ENCODE measurements at places on chromosomes 7 and 10.

GRCh38 chr10:6398399-6398798 lies 181.7 kb downstream of the PRKCQ start:
- no peak overlapping the region for H3K4me3 ChIP-seq
- H3K27ac ChIP-seq, result no peak overlapping the region
- peaks cover 9% of the 10 kb centered on the region for H3K4me1 ChIP-seq
- no peak for DNase-seq

DNA sequence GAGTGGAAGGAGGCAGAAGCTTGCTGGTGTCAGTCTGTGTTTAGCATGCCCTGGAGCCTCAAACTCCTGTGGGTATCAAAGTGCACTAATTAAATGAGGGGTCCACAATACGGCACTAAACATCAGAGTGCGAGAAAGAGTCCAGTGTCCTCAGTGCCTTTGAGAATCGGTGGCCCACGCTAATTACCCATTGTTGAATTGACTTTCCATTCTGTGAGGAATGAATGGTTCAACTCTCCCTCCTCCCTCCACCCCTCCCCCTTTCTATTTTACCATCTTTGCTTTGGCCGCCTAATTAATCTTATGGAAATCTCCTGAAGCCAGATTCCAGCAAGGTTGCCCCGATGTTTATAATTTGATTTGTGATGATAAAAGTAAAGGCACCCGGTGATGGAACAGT lies 217.8 kb downstream of the TFEC start:
- no peaks in the 10 kb centered on the region for H3K4me1 ChIP-seq
- H3K27me3 ChIP-seq, result no peaks in the 10 kb centered on the region
- no peak for DNase-seq
- no peak overlapping the region for H3K27ac ChIP-seq

DNA sequence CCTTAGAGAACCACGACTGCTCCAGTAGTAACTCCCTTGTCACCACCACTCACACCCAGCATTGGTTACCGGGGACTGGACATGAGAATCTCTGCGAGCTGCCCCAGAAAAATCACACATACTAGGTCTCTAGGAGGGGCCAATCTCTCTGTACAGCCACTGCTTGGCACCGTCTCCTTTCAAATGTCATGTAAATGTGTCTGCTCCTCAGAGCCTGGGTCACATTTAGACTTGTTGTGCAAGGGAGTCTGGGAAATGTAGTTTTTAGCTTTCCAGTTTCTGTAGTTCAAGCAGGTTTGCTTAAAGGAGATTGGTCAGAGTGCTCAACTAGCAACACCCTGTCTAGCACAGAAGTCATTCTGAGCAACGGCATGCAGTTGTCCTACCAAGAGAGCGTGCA lies 60.0 kb downstream of the CHN2 start:
- H3K27ac ChIP-seq, result no peak overlapping the region
- no peak for DNase-seq
- peaks cover 15% of the 10 kb centered on the region for H3K4me1 ChIP-seq
- no peak overlapping the region for H3K4me3 ChIP-seq
- no peaks in the 10 kb centered on the region for H3K36me3 ChIP-seq
- no peaks in the 10 kb centered on the region for H3K27me3 ChIP-seq

GRCh38 chr7:39554583-39555165 lies 11.5 kb upstream of the YAE1 start:
- no peak overlapping the region for H3K4me3 ChIP-seq
- no peak for DNase-seq
- no peaks in the 10 kb centered on the region for H3K4me1 ChIP-seq
- H3K27me3 ChIP-seq, result no peaks in the 10 kb centered on the region

GRCh38 chr10:5871596-5871995 lies 18.1 kb downstream of the ANKRD16 start:
- no peak overlapping the region for H3K27ac ChIP-seq
- DNase-seq, result no peak
- no peaks in the 10 kb centered on the region for H3K27me3 ChIP-seq
- H3K4me3 ChIP-seq, result no peak overlapping the region
- peaks cover 11% of the 10 kb centered on the region for H3K36me3 ChIP-seq

- no peaks in the 10 kb centered on the region for H3K4me1 ChIP-seq
- no peak for DNase-seq
- H3K4me3 ChIP-seq, result no peak overlapping the region
- H3K27me3 ChIP-seq, result no peaks in the 10 kb centered on the region
- no peak overlapping the region for H3K27ac ChIP-seq
- H3K36me3 ChIP-seq, result no peaks in the 10 kb centered on the region
Measured at GRCh38 chr7:8818406-8818805, 385.0 kb downstream of the NXPH1 start.

GRCh38 chr7:143405173-143406001 lies 3.3 kb downstream of the EPHA1 start:
- no peak overlapping the region for H3K27ac ChIP-seq
- no peaks in the 10 kb centered on the region for H3K36me3 ChIP-seq

GRCh38 chr7:151384776-151385625 lies 24.8 kb downstream of the WDR86 start:
- no peak overlapping the region for H3K27ac ChIP-seq
- H3K36me3 ChIP-seq, result no peaks in the 10 kb centered on the region
- DNase-seq, result no peak
- H3K4me3 ChIP-seq, result no peak overlapping the region
- H3K27me3 ChIP-seq, result peaks cover 16% of the 10 kb centered on the region
- peaks cover 12% of the 10 kb centered on the region for H3K4me1 ChIP-seq

DNA sequence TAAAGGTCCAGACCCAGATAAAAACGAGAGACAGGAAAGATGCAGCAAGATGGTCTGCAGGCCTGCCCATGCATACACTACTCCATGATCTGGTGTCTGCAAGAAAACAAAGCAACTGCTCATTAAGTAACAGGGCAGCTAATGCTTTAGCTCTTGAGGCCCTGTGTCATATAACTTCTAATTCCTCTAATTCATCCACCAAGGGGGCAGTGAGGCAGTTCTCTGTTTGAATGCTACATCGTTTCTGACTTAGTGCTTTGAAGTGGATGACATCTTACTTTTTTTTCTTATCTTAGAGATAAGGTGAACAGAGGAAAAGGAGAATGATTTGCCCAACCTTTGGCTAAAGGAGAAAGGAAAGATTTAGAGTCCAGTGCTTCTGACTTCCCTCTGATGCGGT lies 619.7 kb downstream of the AUTS2 start:
- no peak for DNase-seq
- H3K4me1 ChIP-seq, result no peaks in the 10 kb centered on the region
- H3K4me3 ChIP-seq, result no peak overlapping the region

GRCh38 chr10:71715026-71715425 lies 4.6 kb downstream of the C10orf105 start:
- peaks cover 70% of the 10 kb centered on the region for H3K4me1 ChIP-seq
- H3K27ac ChIP-seq, result peak overlapping the region; percentile 94
- H3K4me3 ChIP-seq, result no peak overlapping the region
- DNase-seq, result peak; percentile 74
- H3K27me3 ChIP-seq, result no peaks in the 10 kb centered on the region

GRCh38 chr10:86756511-86757112 lies at the start of gene BMPR1A:
Gene BMPR1A (plus strand): TSS chr10:86756619. CDS start chr10:86876019, 119,400 bp downstream.
- H3K36me3 ChIP-seq, result no peaks in the 10 kb centered on the region
- peak; percentile 87 for DNase-seq
- no peaks in the 10 kb centered on the region for H3K27me3 ChIP-seq

DNA sequence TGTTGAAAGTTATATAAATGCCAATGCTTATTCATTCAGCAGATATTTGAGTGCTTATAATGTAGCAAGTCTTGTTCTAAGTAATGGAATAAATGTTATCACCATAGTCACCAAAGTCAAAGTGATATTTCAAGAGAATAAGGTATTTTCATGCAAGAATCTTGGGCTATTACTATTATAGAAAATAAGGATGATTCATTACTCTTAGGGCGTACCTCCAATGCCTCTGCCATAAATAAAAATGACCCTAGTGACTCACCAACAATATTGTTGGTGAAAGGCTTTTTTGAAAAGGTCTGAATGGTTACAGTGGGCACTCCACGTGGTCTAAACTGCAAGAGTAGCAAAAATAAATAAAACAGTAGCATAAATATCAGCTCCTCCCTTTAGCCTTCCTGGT lies 68.4 kb downstream of the RALA start:
- H3K4me3 ChIP-seq, result no peak overlapping the region
- H3K27ac ChIP-seq, result no peak overlapping the region
- peaks cover 3% of the 10 kb centered on the region for H3K4me1 ChIP-seq
- H3K36me3 ChIP-seq, result peaks cover 51% of the 10 kb centered on the region

- H3K27me3 ChIP-seq, result no peaks in the 10 kb centered on the region
- no peak for DNase-seq
- no peak overlapping the region for H3K4me3 ChIP-seq
- no peak overlapping the region for H3K27ac ChIP-seq
- H3K36me3 ChIP-seq, result no peaks in the 10 kb centered on the region
- no peaks in the 10 kb centered on the region for H3K4me1 ChIP-seq
Measured at GRCh38 chr7:156116514-156117215, 304.4 kb upstream of the SHH start.

GRCh38 chr10:70804421-70804808 lies 11.3 kb upstream of the SGPL1 start:
- H3K4me1 ChIP-seq, result peaks cover 21% of the 10 kb centered on the region
- DNase-seq, result no peak
- peak overlapping the region; percentile 78 for H3K27ac ChIP-seq
- H3K36me3 ChIP-seq, result no peaks in the 10 kb centered on the region
- no peak overlapping the region for H3K4me3 ChIP-seq
- no peaks in the 10 kb centered on the region for H3K27me3 ChIP-seq

DNA sequence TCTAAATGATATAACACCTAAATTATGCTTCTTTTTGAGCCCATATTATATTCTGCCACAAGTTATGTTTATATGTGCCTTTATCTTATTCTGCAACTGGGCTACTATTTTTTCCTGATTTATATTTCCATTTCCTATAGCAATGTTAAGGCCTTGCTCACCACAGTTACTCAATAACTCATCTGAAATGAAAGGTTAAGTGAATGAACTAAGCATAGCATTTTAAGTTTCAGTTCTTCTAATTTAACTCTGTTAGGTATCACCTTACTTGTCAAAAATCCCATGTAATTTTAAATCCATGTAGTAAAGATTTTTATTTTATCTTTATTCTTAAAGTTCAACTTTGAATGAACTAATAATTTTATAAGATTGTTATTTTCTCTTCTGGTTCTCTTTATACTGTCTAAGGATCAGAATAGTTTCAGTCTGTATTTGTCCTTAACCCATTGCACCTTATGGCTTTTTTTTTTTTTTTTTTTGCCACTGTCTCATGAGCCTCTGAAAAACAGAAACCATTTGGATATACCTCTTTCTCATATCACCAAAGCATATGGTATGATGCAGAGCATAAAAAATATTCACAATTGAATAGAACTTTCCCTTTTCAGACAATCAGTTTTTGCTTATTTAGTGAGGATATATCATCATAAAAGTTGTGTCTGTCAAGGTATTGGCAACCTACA lies 301.8 kb upstream of the ZWINT start:
- no peaks in the 10 kb centered on the region for H3K4me1 ChIP-seq
- no peaks in the 10 kb centered on the region for H3K27me3 ChIP-seq
- no peak overlapping the region for H3K4me3 ChIP-seq
- DNase-seq, result no peak
- H3K36me3 ChIP-seq, result no peaks in the 10 kb centered on the region

DNA sequence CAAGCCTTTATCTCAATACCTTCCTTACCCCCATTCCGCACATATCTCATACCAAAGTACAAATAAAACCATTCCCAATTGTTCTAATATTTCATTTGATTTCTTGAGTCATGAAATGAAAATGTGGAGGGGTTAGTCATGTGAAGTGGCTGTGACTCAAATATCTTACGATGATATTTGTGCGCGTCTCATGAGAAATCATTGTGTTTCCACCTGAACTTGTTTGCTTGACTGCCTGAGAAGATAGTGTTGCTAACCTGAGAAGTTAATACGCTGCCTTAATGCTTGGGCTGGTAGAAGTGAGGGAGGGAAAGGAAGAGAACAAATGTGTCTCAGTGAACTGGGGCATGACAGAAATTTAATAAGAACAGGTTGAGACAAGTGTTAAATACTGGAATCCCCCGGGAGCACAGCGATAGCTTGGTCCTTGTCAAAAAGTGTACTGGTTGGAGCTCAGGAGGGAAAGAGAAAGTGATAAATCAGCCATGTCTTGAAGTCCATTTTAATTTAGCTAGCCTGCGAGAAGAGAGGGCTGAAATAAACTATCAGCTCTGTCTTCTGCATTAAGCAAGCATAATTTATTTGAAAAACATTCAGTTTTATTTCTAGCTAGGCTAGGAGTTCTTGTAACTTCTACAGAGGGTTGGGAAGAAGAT lies 7.2 kb upstream of the EPHA1 start:
- H3K4me1 ChIP-seq, result peaks cover 14% of the 10 kb centered on the region
- peak overlapping the region; percentile 38 for H3K27ac ChIP-seq
- no peaks in the 10 kb centered on the region for H3K36me3 ChIP-seq
- DNase-seq, result no peak

DNA sequence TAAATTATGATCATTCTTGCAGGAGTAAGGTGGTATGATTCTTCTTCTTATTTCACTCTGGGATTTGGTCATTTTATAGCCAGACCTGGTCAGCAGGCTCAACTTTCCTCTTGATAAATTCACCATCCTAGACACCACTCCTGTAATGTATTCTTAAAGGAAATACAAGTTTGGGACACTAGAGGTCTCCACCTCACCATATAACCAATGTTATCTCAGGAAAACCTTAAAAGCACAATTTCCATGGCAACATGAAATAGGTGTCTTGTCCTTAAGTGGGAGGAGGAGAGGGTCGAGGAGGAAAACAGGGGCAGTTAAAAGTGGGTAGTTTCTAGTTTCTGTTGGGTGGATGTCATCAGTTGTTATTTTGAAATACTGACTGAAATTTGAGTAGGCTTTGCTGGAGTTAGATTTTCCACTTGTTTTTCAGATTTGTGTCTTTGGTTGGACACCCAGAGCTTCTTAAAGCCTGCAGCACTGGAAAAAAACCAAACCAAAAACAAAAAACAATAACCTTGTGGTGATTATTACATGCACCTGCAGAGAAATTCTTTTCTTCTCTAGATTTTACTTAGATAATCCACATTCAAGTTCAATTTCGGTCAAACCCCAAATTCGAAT lies 163.1 kb downstream of the PRKCQ start:
- no peak overlapping the region for H3K27ac ChIP-seq
- H3K4me1 ChIP-seq, result no peaks in the 10 kb centered on the region
- H3K36me3 ChIP-seq, result no peaks in the 10 kb centered on the region

GRCh38 chr7:131056007-131056406 lies 271.7 kb upstream of the MKLN1 start:
- H3K4me1 ChIP-seq, result peaks cover 39% of the 10 kb centered on the region
- H3K27me3 ChIP-seq, result no peaks in the 10 kb centered on the region
- no peak for DNase-seq
- H3K27ac ChIP-seq, result no peak overlapping the region
- no peak overlapping the region for H3K4me3 ChIP-seq

- DNase-seq, result no peak
- peaks cover 10% of the 10 kb centered on the region for H3K4me1 ChIP-seq
- H3K27ac ChIP-seq, result no peak overlapping the region
- H3K27me3 ChIP-seq, result no peaks in the 10 kb centered on the region
- no peaks in the 10 kb centered on the region for H3K36me3 ChIP-seq
Measured at GRCh38 chr7:47525066-47525623, 56.8 kb downstream of the TNS3 start.

- no peak for DNase-seq
- H3K4me1 ChIP-seq, result no peaks in the 10 kb centered on the region
- no peak overlapping the region for H3K27ac ChIP-seq
- peaks cover 52% of the 10 kb centered on the region for H3K36me3 ChIP-seq
Measured at GRCh38 chr10:114458955-114459354, 54.7 kb upstream of the AFAP1L2 start.
